ENCODE measurements at places on chromosomes 2 and 18.

GRCh38 chr2:144217853-144218633 lies 301.9 kb downstream of the ZEB2 start:
- DNase-seq: no peak

DNA sequence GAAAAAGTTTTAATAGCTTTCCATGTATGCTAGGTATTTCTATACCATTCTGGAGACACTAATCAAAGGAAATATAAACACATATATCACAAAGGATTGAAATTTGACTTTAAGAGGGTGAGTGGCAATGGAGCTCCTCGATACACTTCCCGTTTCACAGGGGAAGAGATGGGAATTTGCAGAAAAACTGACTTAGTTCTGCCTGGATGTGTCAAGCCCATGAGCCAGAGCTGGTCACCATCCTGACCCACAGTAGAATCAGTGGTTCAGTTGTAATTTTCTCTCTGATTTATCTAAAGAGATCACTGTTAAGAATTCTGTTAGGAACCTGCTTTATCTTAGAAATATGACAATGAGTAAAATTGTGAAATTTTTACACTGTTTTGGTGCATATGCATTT lies 34.2 kb downstream of the PLCL1 start:
- no peak for DNase-seq

DNA sequence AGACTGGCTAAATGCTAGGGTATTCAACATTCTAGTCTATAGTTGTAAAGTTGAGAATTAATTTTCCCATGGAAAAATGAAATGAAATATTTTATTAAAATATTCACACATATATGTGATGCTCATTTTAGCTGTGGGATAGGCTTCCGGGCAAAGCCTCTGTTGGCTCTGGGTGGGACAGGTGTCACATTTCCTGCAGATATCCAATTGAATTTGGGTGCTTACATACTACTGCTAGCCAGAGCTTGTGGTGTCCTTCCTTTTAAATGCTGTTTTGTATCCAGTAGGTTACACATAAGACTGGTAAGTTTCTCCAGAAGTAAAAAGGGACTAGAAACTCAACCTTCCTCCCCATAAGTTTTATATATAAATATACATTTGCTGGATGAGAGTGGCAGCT lies 73.8 kb downstream of the RPRM start:
- DNase-seq: no peak

- no peak for DNase-seq
Measured at GRCh38 chr2:3377279-3377611, 373 bp downstream of the EIPR1 start.

- no peak for DNase-seq
Measured at GRCh38 chr2:105581555-105581944, 163.2 kb upstream of the NCK2 start.

- no peak for DNase-seq
Measured at GRCh38 chr18:6370886-6371635, 43.6 kb downstream of the L3MBTL4 start.

GRCh38 chr18:23438046-23438377 lies 15.1 kb upstream of the RIOK3 start:
- DNase-seq: no peak

- peak; percentile 8 for DNase-seq
Measured at GRCh38 chr2:117785740-117786139, 28.8 kb upstream of the DDX18 start.

GRCh38 chr2:230583581-230583980 lies 129.1 kb upstream of the CAB39 start:
- no peak for DNase-seq

GRCh38 chr2:108346827-108347226 lies 30.9 kb upstream of the SULT1C4 start:
- no peak for DNase-seq

GRCh38 chr2:188274274-188274673 lies 17.4 kb upstream of the GULP1 start:
- no peak for DNase-seq

DNA sequence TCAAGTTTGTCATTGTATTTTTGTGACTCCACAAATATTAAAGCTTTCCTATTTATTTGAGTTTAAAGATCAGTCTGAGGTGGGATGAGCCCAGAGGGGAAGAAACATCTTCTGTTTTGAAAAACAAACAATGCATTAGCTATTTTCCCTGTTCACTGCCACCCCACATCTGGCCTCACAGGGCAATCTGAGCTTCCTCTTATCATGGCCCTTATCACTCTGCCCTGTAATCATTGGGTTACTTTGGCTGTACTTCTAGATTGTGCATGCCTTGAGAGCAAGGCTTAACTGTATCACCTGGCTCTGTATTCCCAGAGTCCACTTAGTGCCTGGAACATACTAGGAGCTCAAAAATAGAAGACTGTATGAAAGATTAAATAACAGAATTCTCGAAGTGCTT lies 241.6 kb upstream of the NT5C1B start:
- DNase-seq: no peak

- DNase-seq: no peak
Measured at GRCh38 chr2:47903781-47904490, 2.4 kb downstream of the FBXO11 start.

DNA sequence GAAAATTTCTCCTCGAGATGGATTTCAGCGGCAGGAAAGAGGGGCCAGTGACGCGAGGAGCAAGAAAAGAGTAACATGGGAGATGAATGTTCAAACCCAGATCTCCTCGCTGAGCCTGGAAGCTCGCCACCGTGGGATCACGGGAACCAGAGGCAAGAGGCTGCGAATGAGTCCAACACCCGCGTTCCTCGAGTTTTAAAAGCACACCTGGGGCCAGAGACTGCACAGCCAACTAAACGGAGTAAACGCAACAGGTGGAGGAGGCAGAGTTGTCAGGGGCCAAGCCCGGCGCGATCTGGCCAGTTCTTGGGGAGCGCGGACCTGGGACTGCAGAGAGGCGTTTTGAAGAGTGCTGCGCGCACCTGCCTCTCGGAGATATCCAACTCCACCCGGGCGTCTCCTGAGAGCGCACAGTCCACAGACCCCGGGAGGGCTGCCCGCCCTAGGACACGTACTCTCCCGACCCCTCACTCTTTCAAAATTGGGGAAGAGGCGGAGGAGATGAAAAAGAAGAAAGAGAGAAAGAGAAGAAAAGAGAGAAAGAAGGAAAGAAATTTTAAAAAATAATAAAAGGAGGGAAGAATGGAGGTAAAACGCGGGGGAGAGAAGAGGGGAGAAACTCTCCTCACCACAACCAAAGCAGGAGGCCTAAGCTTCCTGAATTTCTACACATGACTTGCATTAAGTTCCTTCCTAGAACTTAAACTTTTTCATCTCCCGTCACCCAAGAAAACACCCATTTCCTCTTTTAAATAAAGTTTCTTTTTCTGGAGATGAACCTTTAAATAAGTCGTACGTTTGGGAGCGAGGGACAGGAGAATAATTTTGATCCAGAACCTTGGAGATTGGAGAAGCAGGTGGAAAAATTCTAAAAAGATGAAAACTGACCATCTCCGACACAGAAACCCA lies 5.3 kb upstream of the PAX3 start:
- DNase-seq: no peak

DNA sequence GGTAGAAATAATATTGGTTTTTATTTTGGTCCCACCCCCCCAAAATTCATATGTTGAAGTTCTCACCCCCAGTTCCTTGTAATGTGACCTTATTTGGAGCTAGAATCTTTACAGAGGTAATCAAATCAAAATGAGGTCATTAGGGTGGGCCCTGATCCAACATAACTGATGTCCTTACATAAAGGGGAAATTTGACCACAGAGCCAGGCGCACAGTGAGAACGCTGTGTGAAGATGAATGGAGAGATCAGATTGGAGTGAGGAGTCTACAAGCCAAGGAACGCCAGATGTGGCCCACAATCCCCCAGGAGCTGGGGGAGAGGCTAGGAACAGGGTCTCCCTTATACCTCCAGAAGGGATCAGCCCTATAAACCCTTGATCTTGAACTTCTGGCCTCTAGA lies 31.6 kb upstream of the TRIB2 start:
- no peak for DNase-seq

- no peak for DNase-seq
Measured at GRCh38 chr2:172739661-172740266, 4.1 kb downstream of the RAPGEF4 start.

Data from hindlimb muscle (tissue), 1 donor.